ENCODE measurements at places on chromosomes 6 and 20. TPM values are rescaled to one million over a fixed set of nuclear protein-coding genes. Genes with fewer than 3 reads are reported as not detected.

DNA sequence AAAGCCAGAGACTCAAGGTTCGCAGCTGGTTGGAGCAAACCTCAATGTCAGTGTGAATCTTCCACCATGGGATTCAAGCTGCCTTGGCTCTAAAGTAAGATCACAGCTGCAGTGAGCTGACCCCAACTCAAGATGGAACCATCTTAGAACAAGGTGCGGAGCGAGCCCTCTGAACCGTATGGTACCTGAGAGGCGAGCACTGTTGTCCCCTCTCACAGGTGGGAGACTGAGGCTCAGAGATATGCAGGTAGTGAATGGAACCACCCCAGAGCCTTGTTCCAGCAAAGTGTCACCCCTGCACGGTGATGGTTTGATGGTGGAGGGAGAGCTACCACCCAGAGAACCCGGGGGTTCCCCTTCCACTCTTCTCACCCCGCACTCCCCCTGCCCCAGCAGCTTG, 52.5 kb downstream of the BMP7 start:
- no peak for DNase-seq

- no peak for DNase-seq
Observed at GRCh38 chr6:47789553-47789952, 7.7 kb downstream of the OPN5 start.

DNA sequence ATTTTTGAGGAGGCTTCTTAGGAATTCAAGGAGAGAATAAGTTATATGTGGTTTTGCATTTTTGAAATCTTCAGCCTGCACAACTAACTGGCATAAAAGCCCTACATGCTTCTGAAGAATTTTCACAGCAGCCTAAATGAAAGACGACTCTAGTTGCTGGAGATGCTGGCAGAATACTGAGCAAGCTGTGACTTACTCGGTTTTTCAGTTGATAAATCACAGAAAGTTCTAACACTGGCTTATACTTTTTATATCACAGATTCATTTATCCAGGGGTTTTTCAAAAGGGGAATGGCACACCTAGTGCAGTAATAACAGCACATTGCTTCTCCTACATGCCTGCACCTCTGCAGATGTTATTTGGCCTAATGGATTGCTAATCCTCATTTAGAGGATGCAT, 134.6 kb downstream of the IMPG1 start:
- no peak for DNase-seq

DNA sequence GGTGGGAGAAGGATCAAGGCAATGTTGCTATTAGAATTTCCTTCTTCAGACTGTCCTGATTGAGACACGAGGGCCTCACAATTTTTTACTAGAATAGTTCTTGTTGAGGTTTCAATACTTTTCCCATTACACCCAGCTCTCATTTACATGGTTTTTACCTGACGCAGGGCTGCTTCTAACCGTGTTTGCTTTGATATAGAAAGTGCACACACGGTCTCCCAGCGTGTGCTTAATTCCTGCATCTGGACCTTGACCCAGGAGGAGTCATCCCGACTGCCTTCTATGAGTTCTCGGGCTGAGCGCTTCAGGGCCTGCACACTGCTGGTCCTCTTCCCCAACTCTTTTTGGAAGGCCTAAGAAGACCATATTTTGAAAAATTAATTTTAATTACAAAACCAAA, 160.2 kb downstream of the DST start:
- DNase-seq: no peak

DNA sequence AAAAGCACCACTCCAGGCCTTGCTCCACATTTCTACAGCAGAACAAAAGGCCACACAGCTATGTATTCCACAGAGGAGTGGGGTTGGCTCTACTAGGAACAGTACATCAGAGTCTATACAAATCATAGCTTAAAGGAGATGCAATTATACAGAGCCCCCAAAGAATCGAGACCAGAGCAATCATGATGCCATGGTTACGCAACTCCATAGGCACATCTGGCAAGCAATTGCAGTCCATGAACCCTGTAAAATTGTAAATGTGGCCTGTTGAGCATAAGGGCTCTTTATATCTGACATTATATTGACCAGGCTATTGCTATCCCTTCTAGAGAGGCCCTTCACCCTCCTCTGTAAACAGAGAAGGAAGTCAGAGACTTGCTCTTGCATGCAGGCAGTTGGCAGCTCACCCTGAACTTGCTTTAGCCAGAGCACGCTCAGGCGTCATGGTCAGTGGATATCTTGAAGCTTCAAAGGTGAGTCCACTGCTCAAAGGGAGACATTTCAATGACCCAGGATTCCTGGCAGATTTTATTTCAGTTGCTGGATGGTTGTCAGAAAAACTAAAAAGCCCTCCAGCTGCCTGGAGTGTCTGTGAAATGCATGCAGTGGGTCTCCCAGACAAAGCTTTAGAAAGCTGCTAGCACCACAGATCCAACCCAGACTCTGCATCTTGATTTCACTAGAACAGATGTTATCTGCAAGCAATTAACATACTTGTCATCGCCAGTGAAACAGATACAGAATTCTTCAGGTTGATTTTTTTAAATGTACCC, 357.2 kb downstream of the CENPW start:
- DNase-seq: no peak

GRCh38 chr6:4029687-4030086, 49.2 kb downstream of the FAM217A start:
- no peak for DNase-seq

GRCh38 chr20:37907677-37908401, 4.9 kb downstream of the VSTM2L start:
- DNase-seq: no peak

GRCh38 chr6:26594730-26595632, 1.8 kb upstream of the ABT1 start:
- peak; percentile 51 for DNase-seq

DNA sequence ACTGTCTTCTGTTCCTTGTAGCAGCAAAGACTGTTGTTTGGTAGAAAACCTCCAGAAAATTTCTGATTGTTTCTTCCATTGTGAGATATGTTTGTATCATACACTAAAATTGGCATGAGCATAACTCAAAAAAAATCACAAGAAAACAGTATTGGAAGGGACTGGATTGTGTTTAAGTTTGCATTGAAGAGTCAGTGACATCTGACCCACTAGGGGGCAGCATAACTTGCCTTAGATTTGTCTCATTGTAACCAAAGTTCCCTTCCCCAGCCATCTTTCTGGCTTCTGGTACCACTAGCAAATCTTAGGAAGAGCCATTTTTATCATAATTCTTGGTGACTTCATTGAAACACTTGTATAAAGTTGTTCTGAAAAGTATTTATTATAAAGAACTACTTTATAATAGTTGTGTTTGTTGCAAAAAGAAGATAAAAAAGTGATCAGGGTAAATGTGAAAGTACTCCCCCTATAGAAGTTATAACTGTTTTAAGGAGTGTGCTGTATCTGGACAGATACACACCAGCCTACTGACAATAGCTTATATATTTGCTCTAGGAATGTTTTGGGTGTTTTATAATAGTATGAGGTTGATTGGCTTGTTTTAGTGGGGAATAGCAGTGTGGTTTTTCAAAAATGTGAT, 7.7 kb downstream of the CSTF1 start:
- DNase-seq: peak; percentile 66

DNA sequence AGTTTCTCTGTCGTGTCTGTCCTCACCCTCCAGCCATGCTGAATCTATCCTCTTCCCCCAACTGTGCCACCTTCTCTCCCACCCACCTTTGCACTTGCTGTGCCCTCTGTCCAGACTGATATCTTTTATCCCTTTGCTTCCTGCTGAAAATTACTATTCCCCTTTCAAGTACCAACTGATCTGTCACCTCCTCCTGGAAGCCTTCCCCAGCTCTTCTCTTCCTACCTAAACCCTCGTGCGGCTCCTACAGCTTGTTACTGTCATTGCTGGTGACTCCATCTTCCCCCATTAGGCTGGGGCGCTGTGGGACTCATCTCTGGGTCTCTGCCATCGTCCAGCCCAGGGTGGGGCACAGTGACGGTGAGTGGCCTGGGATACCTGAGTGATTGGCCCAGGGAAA, 1.1 kb downstream of the BPIFB6 start:
- no peak for DNase-seq

- DNase-seq: no peak
Observed at GRCh38 chr6:80366714-80367113, 260.2 kb downstream of the BCKDHB start.

GRCh38 chr6:21103626-21104224, 489.8 kb upstream of the SOX4 start:
- no peak for DNase-seq

DNA sequence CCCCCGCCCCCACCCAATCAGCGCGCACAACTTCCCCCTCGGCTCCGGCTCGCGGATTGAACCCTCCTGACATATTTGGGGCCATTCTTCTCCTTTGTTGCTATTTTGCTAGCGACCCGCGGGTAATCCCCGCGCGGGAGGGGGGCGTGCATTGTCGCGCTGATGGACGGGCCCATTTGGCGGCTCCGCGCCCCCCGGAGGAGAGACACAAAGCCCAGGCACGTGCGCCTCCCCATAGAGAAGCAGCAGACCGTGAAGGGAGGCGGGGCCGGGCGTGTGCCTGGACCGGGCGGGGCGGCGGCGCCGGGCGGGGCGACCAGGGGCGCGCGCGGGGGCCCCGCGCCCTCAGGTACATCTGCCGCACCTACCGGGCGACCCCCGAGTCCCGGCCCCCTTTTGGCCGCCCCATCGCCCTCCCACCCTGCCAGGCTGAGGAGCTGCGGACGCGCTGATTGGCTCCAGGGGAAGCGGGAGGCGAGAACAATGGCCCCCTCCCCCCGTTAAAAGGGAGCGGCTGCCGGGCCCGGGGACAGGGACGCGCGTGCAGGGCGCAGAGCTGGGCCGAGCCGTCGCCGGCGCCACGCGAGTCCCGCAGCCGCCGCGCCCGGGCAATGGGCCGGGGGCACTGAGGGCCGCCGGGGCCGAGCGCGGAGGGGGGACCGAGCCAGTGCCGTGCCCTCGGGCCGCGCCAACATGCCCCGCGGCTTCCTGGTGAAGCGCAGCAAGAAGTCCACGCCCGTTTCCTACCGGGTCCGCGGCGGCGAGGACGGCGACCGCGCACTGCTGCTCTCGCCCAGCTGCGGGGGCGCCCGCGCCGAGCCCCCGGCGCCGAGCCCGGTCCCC, at the start of gene INSM1:
INSM1 (plus strand) TSS at position 530 of the 843 bp plus-strand sequence; CDS start at position 694, 164 bp downstream.
- DNase-seq: no peak

- DNase-seq: no peak
Observed at GRCh38 chr6:113813142-113813541, 44.0 kb upstream of the MARCKS start.

DNA sequence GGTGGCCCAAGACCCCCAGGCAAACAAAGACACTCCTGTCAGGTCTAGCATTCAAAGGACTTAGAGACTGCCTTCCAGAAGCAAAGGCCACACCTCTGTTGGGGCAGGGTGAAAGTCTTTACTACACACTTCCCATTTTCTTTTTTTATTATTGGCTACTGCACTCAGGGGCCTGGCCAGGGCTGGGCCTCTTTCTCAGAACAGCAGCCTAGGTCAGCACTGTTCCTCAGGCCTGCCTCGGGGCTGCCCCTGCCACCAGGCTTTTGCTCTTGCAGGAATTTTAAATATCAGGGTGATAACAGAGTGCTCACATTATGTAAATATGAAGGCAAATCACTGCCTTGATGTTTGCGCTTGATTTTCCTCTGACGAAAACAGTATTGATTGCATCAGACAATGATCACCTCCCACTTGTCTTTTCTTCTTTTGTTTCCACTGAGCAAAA, 18.5 kb downstream of the GSTA4 start:
- DNase-seq: no peak

GRCh38 chr6:159969921-159970320, 1.0 kb downstream of the IGF2R start:
- no peak for DNase-seq

DNA sequence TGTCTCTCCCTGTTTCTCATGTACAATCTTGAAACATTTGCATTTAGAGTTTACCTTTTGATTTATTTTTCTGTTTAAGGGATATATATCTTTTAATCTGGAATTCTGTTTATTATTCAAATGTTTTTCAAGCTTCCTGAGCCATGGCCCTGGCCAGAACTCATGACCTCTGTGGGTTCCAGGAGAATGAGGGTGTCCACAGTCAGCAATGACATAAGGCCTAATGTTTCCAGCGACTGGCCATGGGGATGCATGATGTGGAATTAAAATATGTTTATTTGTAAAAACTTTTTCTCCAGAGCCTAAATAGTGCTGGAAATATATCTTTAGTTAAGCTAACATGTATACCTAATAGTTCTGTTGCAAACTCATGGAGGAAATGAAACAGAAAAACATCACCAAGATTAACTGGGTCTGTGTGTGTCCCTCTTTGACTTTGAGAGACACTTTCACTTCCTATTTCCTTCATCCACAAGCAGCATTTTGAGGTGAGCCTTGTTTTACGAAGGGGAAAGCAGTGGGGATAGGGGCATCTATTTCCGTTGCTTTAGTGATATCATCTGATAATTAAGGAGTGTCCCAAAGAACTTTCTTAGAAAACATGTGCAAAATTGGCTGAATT, 87.6 kb downstream of the SMOC2 start:
- no peak for DNase-seq

DNA sequence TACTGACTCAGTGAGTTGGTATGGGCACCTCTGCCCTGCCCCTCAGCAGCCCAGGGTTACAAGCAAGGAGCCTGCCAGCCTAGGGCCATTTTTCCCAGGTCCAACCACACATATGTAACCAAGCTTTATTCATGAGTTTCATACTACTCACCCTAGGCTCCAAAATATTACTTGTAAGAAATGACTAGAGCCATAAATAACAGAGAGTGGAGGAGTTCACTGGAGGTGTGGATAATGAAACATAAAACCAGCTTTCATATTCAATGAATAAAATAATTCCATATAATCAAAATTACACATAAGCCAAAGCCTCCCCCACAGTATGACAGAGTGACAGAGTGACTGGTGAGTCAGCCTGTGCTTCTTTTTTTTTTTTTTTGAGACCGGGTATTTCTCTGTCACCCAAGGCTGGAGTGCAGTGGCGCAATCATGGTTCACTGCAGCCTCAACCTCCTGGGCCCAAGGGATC, 229.8 kb upstream of the SASH1 start:
- DNase-seq: no peak

- DNase-seq: no peak
Observed at GRCh38 chr20:25076731-25077609, 5.0 kb downstream of the VSX1 start.

DNA sequence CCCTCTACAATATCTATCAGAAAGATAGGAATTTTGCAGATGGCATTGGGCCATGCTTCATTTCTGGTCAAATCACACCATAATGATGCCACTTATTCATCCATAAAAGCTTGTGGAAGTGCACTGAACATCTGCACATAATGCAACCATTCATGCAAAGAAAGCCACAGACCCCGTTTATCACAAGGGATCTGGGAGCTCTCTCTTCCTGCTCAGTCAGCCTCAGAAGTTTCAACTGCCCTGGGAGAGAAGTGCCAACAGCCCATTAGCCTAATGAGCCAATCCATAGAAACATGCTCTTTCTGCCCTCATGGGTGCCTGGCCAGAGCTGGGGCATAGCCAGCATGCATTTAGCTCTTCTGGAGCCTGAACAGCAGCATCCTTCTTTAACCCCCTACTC, 85.8 kb downstream of the SLC35F1 start:
- DNase-seq: no peak

- no peak for DNase-seq
Observed at GRCh38 chr20:479487-479886, 17.2 kb upstream of the TBC1D20 start.

GRCh38 chr20:51064137-51064536, 41.2 kb upstream of the KCNG1 start:
- DNase-seq: no peak

The MPIG6B gene
- total RNA-seq: not detected

The CST4 gene
- not detected for total RNA-seq

The ACTL10 gene
- total RNA-seq: 2.4 TPM

The PHACTR3 gene
- not detected for total RNA-seq

The TXLNB gene
- total RNA-seq: 0.31 TPM

The PRSS35 gene
- not detected for total RNA-seq

The XKR7 gene
- total RNA-seq: 0.09 TPM

The VSX1 gene
- not detected for total RNA-seq

The KCNK15 gene
- 0.37 TPM for total RNA-seq

The RNF217 gene
- total RNA-seq: not detected

The SAMD5 gene
- not detected for total RNA-seq

The TFAP2B gene
- not detected for total RNA-seq

Data from activated naive CD4-positive, alpha-beta T cell treated with anti-CD3 and anti-CD28 coated beads, Interleukin-2, amount 50 U/mL, for 72 hours (primary cell).